ENCODE measurements at places on chromosomes 5 and 9.
A peak's percentile ranks its signal among the peaks of the same experiment; 100 is the strongest.

GRCh38 chr5:74408150-74409043 is 232.1 kb downstream of the ENC1 start:
- no peak for DNase-seq

DNA sequence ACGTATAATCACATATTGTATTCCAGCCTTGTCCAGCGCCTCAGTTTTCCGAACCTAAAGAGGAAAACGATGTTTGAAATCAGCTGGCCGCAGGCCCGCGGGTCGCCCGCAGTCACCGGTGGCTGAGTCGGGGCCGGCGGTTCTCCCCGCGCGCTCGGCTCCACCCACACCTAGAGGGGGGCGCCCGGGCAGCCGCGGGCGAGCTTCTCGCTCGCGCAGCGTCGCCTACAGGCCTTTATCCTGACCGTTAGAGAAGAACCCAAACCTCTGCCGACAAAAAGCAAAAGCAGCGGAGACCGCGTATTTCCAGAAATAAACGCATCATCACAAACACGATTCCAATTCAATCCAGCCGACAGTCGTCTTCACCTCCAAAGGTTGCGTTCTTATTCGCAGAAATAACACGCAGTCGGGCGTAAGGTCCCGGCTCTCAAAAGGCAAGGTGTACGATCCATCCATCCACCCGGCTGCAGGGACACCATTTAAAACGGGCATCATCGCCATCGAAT is 725 bp upstream of the NIPBL start:
- peak; percentile 61 for DNase-seq

DNA sequence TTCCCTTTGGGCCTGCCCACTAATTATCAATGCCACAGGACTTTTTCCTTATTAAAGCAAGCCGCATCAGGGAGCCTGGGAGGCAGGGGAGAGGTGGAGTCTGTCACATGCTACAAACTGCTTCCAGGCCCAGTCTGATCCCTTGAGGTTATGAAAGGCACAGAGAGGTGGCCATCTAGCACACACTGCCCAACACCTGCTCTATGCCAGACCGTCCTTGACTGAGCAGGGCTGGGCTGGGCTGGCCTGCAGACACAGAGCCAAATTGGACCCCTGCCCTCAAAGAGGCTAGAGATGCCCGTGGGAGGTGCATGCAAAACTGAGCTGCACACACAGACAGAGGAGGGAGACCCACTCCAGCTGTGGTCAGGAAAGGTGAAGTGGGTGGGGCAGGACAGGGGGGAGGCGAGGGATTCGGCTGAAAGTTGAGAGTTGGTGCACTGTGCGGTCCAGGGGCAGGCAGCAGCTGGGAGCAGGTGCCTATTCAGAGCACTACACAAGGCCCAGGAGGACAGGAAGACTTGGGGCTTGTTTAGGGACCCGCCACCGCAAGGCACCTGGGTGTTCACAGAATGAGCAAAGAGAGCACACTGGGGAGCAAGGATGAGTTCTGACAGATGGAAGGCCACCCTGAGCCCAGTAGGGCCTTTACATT is 36.4 kb upstream of the TCF7 start:
- DNase-seq = peak; percentile 50

DNA sequence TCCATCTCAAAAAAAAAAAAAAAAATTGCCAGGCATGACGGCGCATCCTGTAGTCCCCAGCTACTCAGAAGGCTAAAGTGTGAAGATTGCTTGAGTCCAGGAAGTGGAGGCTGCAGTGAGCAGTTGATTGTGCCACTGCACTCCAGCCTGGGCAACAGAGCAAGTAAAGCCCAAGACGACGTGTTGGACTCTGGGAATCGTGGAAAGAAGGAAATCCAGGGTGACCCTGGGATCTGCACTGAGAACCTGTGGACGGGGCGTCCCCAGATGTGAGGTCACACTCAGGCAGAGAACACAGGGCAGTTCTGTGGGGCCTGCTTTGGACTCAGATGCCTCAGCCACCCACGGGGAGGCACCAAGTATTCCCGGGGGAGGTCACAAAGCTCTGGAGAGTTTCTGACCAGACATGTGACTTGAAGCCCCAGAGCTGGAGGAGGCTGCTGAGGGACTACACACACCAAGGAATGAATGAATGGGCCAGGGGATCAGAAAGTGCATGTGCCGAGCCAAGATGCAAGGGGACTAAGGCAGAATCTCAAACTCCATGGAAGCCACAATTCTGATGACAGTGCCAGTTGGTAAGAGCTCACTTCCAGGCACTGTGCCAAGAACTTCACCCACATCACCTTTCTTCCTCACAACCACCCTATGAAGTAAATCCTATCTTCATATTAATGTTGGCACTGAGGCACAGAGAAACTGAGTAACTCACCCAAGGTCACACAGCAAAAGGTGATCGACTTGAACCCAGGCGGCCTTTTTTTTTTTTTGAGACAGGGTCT is 12.9 kb downstream of the DYNC2I2 start:
- DNase-seq = no peak

- DNase-seq = no peak
Observed at GRCh38 chr9:125759764-125760129, 12.6 kb downstream of the PBX3 start.

- DNase-seq = no peak
Observed at GRCh38 chr5:64144425-64145215, 21.0 kb upstream of the RNF180 start.

DNA sequence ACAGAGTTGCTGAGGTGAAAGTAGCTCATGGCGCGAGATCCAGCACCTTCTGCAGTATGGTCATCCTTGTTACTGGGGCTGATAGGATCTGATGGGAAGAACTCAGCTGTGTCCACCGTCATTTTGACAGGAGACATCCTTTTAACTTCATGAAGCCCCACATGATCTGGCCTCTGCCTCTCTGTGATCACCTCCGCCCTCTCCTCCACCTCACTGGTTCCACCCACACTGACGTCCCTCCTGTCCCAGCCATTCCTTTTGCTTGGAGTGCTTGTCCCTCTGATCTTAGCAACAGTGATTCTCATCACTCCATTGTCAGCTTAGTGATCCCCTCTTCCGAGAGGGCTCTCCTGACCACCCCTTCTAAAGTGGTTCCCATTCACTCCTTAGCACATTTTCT is 25.8 kb downstream of the NEUROG1 start:
- DNase-seq = no peak

- peak; percentile 69 for DNase-seq
Observed at GRCh38 chr5:141412854-141413539, at the start of gene PCDHGA10. Gene PCDHGA10 (plus strand): TSS chr5:141412987. CDS start chr5:141413176, 189 bp downstream.

DNA sequence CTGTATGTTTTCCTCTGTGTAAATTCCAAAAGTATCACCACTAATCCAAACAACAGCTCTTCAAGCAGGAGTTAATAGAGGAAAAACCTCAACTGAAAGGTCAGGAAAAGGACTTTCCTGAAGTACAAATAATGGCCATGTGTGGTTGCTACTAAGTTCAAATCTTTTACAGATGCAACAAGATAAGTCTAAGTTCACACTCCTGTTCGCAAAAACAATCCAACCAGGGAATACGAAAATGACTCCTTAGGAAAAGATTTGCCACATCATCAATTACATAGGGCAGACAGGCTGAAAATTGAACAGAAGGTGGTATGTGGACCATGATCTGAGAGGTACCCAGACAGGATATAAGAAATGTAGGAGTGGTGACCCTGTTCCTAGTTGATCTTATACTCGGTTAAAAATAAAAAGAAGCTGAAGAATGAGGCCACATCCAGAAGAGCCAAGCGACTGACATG is 210.2 kb downstream of the TSSK1B start:
- no peak for DNase-seq

DNA sequence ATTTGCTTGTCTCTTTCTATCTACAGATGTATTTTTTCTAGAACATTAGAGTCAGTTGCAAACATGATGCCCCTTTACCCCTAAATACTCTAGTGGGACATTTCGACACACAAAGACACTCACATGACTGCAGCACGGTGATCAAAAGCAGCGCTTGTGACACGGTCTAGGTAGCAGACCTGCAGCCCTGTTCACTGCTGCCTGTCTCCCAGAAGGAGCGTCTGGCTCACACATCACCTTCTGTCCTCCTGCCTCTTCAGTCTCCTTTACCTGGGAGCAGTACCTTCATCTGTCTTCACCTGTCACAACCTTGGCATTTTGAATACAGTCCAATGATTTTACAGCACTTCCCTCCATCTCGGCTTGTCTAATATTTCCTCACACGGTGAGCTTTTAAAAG is 51.9 kb upstream of the SH3PXD2B start:
- DNase-seq = no peak

DNA sequence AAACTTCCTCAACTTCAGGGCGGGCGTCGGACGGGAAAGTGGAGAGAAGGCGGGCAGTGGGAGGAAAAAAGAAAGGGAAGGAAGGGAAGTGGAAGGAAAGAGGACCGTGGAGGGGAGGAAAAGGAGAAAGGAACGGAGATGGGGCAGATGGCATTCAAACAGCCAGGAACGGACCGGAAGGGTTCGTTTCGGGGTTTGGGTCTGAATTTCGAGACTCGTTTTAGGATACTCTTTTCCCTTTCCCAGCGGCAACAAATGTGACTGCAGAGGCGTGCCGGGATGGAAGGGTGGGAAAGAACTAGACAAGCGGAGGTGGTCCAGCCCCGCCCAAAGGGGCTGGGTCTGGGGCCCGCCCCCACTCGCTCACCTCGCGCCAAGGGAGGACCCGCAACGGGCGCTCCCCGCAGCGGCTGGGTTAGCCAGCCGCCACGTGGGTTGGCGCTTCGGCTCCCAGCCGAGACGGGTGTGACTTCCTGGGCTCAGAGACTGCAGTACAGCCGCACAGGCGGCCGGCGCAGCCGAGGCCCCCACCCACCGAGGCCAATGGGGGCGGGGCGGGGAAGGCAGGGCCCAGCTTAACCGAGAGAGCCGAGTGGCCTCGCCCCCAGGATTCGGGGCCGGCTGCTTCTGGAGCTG is 2.7 kb downstream of the VCAN start:
- no peak for DNase-seq

DNA sequence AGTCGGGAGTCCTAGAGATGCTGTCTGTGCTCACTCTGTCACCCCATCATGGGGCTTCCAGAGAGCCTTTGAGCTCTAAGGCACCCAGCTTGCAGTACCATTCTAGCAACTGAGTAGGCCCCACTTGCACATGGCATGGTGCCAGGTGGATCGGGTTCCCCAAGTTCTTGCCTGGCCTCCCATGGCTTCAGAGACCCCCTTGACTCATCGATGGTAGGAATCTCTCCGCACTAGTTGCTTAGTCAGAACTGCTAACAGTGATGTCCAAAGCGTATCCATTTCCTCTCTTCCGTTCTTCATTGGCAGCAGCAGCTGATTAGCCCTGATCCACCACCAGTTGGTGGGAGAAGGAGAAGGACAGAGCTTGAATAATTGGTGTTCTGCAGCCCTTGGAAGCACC is 70.3 kb upstream of the RARS1 start:
- no peak for DNase-seq

- no peak for DNase-seq
Observed at GRCh38 chr9:131995382-131995781, 84.3 kb downstream of the MED27 start.

GRCh38 chr9:85453850-85454249 is 287.9 kb downstream of the AGTPBP1 start:
- DNase-seq = no peak

DNA sequence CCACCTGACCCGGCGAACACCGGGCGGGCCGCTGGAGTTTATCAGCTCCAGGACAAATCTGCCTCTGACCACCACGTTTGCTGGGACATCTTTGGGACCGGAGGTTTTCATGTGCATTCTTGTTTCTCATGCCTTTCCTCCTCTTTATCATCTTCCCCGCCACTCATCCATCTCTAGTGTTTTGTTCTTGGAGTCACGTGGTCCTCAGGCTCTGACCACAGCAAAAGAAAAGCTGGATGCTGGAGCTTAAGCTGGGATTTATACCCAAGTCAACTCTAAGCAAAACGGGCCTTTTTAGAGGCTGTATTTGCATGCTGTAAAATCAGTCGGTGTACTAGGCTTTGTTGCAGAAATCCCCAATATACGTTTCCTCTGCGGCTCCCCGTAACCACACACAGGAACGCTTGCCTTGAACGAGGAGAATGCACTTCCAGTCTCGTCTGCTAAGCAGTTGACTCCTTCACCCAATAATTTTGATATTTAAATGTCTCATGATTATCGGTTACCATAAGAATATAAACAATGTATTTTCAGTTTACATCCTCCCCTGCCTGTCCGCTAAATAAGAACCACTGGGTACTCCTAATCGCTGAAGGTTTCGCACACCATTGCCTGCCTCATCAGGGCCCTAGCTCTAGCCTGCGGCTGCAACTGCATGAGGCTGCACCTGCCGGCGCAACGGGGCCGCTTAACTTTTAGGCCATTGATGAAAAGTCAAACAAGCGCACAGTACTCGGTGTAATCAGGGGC is 560 bp upstream of the NDUFS6 start:
- peak; percentile 81 for DNase-seq

- DNase-seq = no peak
Observed at GRCh38 chr9:22031655-22032411, 22.7 kb upstream of the CDKN2B start.

DNA sequence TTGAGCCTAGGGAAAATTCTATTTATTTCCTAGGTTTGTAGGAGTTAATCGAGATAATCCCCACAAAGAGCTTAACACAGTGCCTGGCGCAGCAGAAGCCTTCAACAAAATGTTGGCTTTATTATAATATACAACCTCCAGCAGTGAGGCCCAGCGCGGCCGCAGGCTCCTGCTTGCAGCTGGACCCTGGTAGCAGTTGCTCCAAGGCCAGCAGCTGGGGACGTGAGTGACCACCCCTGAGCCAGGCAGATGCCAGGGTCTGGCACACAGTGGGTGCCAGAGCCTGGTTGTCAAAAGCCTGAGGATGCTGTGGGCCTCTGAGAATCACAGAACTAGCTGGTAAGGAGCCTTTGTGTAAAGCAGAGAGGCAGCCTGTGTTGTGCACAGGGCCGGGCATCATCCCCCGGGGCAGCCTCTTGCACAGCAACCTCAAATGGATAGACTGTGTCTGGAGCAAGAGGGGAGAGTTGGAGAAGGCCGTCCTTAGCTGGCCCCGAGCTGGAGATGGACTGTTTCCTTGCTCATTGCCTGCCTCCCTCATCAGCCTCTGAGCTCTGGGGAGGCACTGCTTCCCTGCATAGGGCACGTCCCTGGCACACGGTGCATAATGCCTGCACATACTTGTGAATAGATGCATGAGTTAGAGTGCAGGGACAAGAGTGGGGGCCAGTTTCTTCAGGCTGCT is 17.3 kb downstream of the CSF1R start:
- DNase-seq = no peak

DNA sequence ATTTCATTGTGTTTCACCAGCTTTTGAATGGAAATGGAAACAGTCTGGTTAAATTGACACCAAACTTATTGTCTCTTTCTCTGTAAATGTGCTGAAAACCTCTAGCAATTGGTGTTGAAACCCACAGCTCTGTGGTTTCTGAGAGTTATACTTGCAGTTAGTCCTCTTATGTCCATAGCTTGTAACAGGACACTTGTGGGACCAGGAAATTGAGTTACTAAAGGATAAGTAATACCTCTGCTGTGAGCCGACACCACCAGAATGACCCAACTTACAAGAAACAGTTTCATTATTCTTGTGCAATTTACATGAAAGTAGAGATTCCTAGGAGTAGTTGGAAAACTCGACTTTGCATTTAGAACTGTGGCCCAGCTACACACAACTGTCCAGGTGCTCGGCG is 191.5 kb downstream of the CFAP90 start:
- DNase-seq = no peak

GRCh38 chr9:112558476-112558875 is 71.8 kb downstream of the KIAA1958 start:
- no peak for DNase-seq
